T-helper 17 cell (primary cell): ENCODE measurements at places on chromosomes 3 and 15.

DNA sequence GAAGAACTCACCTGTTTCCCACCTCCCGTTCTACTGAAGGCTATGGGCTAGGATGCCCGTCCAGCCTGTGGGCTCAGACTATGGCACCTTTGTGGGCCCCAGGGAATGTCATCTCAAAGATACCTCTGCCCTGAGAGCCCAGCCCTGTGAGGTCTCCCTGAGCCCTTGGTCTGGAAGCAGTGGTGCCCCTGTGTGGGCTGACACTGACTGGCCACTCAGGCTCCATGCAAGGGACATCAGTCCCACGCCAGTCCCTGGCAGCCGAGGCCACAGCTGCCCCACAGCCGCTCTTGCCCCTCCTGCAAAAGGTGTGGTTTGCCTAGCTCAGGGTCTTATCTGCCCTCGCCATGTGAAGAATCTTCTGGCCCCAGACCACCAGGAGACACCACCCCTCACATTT lies 106.9 kb downstream of the KLF13 start:
- no peak for DNase-seq

DNA sequence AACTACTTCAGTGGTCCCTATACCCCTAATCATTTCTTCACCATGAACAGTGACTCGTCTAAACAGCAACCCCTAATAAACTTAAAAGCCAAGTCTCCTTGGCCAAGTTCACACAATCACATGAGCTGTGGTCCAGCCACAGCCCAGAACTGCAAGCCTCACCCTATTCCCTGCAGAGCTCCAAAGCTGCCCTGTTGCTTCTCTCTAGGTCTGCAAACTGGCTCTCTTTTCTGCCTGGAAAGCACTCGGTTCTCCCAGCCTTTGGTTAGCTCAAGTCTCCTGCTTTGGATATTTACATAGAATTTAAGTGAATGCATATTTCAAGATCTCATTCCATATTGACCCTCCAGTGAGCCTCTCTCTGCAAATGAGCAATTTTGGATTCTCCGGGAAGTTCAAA lies 107.0 kb downstream of the TOP2B start:
- no peak for DNase-seq

GRCh38 chr3:47780741-47781684 lies 680 bp downstream of the SMARCC1 start:
- DNase-seq, result peak; percentile 63

GRCh38 chr15:92882697-92883162 lies 17.4 kb upstream of the CHD2 start:
- no peak for DNase-seq

- DNase-seq, result no peak
Observed at GRCh38 chr15:97875513-97876280, 84.8 kb upstream of the ARRDC4 start.
